ENCODE measurements at places on chromosomes 1 and 21.

- no peak for DNase-seq
Observed at GRCh38 chr1:209927466-209927865, 10.6 kb upstream of the SYT14 start.

GRCh38 chr1:61125263-61125662 is 42.9 kb downstream of the NFIA start:
- no peak for DNase-seq

GRCh38 chr1:94304553-94304952 is 67.2 kb upstream of the ARHGAP29 start:
- no peak for DNase-seq

- no peak for DNase-seq
Observed at GRCh38 chr1:154813300-154813816, 56.7 kb downstream of the KCNN3 start.

- peak; percentile 5 for DNase-seq
Observed at GRCh38 chr1:148362626-148363438, 120.3 kb downstream of the PPIAL4G start.

- no peak for DNase-seq
Observed at GRCh38 chr1:228084325-228084724, 1.8 kb downstream of the ARF1 start.
